ENCODE measurements at places on chromosomes 5 and 9.

DNA sequence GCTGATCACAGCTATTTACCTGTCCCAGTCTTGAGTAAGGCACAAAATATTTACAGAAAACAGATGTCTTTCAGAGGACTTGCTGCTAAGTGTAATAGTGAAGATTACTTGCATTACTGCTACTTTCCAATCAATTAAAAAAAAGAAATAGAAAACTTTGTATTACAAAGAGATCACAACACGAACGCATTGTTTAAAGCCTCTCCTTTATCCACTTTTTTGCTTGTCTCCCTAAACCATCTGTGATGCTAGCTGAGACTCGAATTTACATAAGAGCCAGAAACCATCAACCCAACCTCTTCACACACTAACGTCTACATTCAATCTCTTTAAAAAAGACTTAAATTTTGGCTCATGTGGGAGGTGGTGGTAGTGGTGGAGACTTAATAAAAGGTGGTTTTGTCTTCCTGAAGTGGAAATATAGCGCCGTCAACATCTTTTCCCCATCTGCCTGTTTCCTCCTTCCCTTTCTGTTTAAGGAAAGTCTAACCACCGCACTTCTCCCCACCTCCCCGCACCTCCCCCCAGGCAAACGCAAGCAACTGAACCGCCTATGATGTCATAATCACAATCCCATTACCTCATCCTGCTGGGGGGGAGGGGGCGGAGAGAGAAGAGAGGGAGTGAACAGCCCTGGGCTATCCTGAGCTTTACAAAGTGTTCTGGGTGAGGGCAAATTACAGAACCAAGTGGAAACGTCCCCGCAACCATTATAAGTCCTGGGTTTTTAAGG lies 948 bp upstream of the FAM53C start:
- DNase-seq, result peak; percentile 75

DNA sequence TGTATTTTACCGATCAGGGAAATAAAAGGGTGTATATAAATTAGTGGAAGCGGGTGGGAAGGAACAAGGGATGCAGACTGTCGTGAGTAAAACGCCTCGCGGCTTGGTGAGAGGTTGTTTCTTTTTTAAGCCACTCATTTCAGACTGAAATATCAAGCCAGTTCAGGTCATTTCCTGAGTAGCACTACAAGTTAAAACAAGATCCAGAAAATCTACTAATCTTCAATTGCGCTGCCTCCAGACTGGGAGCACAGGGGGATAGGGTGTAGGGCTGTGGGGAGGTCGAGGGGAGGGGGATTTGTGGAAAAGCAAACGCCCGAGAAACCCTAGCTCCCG lies 140.8 kb downstream of the TSSK1B start:
- no peak for DNase-seq

DNA sequence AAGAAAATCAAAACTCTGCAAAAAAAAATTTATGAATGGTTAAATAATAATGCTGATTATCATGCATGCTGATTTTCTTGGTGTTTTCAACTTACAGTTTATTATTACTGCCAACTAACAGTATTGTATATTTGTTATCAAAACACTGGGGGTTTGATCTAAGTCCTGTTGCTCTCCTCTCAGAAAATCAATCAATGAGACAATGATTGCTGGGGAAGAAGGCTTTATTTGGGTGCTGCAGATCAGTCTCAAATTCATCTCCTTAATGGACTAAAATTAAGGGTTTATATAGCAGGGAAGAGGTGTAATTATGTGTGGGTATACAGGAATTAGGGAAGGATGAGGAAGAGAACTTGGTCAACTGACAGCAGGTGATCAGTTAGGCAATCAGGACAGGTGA lies 565.5 kb upstream of the CDH6 start:
- DNase-seq, result no peak

GRCh38 chr5:68983043-68983442 lies 110.8 kb upstream of the SLC30A5 start:
- no peak for DNase-seq

- no peak for DNase-seq
Measured at GRCh38 chr5:132008163-132008473, 3.3 kb downstream of the ACSL6 start.

DNA sequence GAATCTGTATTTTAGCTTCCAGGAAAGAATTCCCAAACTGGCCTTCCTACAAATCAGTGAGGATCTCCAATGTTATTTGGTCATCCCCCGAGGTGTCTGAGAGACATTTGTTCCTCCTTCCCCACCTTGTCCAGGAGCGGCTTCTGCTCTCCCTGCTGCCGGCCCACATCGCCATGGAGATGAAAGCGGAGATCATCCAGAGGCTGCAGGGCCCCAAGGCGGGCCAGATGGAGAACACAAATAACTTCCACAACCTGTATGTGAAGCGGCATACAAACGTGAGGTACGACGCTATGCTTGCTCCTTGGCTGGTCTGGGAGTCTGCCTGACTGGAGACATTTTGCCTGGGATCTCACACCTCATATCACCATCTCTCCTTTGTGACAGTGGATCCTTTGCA lies 160.4 kb downstream of the CFAP90 start:
- DNase-seq, result no peak

DNA sequence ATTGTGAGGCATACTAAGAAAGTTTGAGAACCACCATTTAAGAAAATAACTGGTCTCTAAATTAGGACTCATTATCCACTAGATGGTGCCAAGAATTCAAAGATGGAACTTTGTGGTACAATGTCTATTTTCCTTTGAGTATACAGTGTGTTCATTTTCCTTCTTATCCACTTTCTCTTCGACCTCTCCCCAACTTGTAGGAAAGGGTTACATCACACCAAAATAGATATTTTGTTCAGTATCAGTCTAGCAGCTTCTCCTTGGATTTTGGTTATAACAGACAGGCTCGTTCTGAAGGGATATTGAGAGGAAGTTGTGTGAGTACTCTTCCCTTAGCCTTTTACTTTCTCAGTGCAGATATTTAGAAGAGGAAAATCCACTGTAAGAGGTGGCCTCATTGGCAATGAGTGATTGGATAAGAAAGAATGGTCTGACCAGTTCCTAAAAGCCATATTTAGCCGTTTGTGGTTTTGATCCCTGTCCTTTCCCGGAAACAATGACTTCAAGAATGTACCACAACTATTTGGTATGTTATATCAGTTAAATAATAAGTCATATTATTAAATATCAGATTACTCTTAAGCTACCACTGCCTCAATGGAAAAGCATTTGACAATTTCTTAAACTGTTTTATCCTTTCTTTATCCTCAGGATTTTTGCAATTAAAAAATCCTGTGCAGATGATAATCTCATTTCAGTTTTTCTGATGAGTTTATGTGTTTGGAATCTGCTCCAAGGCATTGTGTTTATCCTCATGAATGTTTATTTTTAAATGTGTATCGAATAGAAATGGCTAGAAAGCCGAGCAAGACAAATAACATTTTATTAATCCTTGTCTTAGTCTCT lies 69.0 kb upstream of the GRAMD2B start:
- peak; percentile 26 for DNase-seq

- no peak for DNase-seq
Measured at GRCh38 chr9:111106202-111106601, 67.9 kb upstream of the LPAR1 start.

DNA sequence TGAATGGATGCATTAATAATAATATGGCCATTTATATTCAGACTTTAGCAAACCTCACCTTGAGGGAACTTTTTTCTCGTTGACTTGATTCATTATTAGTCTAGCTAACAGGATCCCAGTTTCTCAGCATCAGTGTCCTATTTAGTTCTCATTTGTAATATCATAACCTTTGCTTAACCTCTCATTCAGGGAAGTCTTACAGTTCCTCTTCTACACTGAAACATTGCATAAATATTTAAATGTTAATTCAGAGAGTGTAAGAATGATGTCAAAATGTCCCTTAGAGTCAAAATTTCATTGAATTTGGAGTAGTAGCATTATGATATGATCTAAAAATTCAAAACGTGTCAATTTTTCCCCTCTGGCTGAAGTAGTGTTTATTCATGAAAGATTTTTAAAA lies 650.1 kb downstream of the EFNA5 start:
- DNase-seq, result no peak

DNA sequence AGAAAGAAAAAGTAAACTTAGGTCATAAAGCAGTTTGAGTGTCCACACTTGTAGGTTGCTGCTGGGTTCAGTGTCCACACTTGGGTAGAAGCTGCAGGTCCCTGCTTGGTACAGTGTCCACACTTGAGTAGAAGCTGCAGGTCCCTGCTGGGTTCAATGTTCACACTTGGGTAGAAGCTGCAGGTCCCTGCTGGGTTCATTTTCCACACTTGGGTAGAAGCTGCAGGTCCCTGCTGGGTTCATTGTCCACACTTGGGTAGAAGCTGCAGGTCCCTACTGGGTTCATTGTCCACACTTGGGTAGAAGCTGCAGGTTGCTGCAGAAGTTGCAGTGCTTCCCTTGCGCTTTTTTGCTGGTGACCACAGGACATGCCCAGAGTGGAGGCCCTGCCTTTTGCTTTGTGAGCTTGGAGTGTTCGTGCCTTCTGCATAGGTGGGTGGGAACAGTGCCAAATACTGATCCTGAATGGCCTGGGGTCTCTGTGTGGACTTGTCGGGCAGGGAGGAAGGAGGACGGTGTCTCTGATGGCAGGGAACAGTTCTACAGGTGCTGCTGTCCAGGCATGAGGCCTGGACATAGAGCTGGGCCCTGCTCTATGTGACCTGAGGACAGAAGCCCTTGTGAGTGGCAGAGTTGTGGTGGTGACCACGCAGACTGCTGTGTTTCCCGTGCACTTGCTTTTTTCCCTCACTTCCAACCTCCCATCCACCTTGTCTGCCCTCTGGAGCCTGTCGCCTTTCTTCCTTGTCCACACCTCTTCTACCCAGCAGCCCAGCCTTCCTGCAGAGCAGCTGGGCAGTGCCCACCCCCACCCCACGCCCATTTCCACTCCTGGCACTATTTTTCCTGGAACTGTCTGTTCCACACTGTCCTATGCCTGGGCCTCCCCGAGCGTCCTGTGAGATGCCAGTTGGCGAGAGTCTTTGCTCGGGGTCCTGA lies 120.8 kb downstream of the EHMT1 start:
- DNase-seq, result no peak

DNA sequence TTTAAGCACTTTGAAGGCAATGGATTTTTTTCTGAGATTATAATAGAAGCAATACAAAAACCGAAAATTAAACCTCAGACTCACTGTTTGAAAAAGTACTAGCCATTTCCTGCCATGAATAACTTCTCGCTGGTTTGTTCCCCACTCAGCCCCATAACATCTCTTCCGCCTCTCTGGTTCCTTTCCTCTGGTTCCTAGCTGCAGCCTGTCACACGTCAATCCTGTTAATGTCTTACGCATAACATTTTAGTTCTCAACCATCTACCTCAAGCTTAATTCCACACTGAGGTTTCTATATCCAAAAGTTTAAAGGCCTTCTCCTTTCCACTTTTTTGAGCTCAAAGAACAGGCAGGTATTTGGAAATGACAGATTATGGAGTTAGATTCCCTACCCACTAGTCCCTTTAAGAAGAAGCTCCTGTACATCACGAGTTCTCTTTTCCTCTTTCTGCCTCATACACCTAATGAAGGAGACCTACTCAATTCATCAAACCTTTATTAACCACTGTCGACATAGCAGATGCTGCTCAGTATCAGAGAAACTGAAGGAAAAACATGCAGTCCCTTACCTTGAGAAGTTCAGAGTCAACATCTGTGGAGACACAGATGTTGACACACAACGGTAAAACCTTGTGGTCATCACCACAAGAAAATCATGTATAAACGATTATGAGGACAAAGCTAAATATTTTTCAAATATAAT lies 243.0 kb upstream of the PTGER4 start:
- no peak for DNase-seq

DNA sequence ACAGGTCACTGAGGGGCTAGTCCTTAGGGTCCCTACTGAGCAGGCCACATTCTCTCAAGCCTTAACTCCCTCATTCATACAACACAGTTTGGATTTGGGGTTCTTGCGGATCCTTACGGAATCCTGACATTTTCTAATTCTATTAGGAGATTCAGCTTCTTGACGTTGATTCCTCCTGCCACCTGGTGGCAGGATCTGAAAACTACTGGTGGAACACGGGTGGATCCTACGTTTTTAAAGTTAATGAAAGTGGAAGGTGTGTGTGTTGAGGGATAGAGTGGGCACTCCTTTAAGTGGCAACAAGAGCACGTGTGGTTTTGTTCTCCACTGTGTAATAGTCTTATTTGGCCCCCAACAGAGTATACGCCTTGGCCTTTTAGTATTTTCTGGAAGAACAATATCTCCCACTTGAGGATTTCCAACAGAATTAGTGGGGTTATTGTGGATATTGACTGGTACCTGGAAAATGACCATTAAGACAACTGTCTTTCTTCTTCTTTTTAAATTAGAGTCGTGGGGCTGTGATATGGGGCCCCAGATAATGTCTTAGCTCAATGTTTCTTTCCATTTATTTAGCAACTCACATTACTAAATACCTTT lies 25.2 kb downstream of the SLC28A3 start:
- DNase-seq, result peak; percentile 35

- no peak for DNase-seq
Measured at GRCh38 chr5:78078858-78079257, 215.6 kb downstream of the AP3B1 start.
